ENCODE measurements at places on chromosomes 12 and 14. TPM values are rescaled to one million over a fixed set of nuclear protein-coding genes. Genes with fewer than 3 reads are reported as not detected.

Gene ADAMTS20
- total RNA-seq = not detected

GRCh38 chr12:93597608-93598007 is 25.1 kb downstream of the SOCS2 start:
- H3K36me3 ChIP-seq = no peaks in the 10 kb centered on the region
- peak overlapping the region; percentile 89 for H3K27ac ChIP-seq
- no peak overlapping the region for H3K4me3 ChIP-seq
- no peaks in the 10 kb centered on the region for H3K27me3 ChIP-seq

DNA sequence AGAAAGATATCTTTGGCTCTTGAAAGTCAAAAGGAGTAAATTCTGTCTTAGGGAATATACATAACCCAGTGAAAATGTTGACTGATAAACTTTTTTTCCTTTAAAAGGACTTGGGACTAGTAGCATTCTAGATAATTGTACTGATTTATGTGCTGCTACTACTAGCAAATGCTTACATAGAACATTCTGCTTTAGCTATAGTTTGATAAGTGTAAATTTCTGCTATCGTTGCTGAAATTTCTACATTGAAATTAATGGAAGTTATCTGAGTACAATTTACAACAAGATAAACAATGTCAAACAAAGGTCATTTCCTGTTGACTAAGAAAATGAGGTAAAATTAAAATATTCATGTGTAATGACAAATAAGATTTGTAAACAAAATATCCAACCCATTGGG is 48.3 kb upstream of the CNTN1 start:
- peaks cover 7% of the 10 kb centered on the region for H3K4me1 ChIP-seq
- H3K27ac ChIP-seq = no peak overlapping the region
- no peaks in the 10 kb centered on the region for H3K27me3 ChIP-seq
- no peaks in the 10 kb centered on the region for H3K36me3 ChIP-seq

DNA sequence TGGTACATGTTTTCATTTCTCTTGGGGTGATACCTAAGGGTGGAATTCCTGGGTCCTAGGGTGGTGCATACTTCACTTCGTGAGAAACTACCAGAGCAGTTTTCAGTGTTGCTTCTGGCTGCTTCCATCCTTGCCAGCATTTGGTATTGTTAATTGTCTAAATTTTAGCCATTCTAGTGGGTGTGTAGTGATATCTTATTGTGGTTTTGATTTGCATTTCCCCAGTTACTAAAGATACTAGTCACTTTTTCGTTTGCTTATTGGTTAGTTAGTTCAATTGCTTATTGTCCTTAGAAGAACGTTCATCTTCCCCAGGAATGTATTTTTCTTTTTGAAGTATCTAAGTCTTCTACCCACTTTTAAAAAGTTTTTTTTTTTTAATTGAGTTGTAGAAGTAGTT is 80.2 kb downstream of the ERC1 start:
- no peak overlapping the region for H3K4me3 ChIP-seq
- no peaks in the 10 kb centered on the region for H3K27me3 ChIP-seq
- DNase-seq = no peak
- H3K4me1 ChIP-seq = no peaks in the 10 kb centered on the region

Gene TRPV4
- total RNA-seq = 5.6 TPM

Gene MAX
- 71.7 TPM for total RNA-seq

Gene RNASE3
- total RNA-seq = not detected

Gene CCDC85C
- 6.9 TPM for total RNA-seq
